ENCODE measurements at places on chromosomes 7 and 10.

DNA sequence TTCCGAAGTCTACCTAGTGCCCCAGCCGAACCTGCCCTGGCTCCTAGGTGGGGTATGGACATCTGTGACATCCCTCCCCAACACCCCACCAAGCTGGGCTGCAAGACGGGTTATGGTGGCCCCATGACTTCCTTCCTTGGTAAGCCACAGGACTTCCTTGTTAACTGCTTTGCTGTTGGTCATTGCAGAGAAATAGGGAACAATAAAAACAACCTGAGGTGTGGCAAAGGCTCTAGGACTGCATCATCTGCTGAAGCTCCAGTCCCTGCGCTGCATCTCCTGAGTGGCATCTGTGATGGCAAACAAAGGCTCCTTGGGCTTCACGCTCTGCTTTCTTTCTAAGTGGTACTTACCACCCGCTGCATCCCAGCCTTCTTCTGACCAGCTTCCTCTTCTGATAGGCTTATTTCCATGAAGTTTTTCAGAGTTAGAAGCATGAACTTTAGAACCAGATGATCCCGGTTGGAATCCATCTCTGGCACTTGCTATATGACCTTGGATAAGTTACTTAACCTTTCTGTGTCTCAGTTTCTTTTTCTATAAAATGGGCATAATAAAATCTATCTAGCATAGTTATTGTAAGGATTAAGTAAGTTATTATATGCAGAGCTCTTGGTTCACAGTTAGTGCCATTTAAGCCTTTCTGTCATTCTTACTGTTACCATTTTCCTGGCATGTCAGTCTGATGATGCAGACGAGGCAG, 216.8 kb downstream of the RPS24 start:
- no peak for DNase-seq

DNA sequence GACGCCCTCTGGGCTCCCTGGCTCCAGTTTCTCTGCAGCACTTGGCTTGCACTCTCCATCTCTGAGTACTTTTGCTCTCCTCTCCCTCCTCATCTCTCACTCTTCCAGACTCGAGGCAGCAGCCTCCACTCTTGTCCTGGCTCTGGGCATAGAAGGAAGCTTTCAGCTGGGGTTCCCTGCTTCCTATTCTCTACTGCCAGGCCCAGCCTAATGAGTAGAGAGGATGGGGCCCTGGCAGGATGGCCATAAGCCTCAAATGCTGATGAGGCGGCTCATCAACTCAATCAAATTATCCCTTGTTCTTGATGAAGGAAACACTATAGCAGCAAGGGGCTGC, 55.8 kb downstream of the NEURL1 start:
- DNase-seq: no peak

- DNase-seq: peak; percentile 9
Measured at GRCh38 chr10:27771231-27771630, 25.6 kb upstream of the MKX start.

DNA sequence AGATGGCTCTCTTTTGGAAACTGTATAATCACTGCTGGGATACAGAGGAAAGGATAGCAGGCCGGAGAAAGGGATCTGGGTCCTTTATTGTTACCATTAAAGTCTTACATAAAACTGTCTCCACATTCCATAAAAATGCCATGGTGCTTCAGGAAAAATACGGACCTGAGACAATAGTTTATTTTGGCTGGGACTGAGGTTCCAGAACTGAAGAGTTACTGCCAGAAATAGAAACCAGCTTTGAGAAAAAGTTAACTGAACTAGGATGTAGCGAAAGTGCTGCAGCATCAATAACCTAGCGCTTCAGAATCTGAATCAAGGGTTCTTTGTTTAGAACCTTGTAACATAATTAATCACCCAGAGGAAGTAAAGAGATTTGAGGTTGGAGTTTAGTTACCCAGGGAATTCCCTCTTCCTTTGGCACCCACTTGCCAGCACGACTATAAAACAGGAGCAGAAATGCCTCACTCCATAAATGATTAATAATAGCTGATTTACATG, 38.0 kb downstream of the MEOX2 start:
- DNase-seq: no peak

DNA sequence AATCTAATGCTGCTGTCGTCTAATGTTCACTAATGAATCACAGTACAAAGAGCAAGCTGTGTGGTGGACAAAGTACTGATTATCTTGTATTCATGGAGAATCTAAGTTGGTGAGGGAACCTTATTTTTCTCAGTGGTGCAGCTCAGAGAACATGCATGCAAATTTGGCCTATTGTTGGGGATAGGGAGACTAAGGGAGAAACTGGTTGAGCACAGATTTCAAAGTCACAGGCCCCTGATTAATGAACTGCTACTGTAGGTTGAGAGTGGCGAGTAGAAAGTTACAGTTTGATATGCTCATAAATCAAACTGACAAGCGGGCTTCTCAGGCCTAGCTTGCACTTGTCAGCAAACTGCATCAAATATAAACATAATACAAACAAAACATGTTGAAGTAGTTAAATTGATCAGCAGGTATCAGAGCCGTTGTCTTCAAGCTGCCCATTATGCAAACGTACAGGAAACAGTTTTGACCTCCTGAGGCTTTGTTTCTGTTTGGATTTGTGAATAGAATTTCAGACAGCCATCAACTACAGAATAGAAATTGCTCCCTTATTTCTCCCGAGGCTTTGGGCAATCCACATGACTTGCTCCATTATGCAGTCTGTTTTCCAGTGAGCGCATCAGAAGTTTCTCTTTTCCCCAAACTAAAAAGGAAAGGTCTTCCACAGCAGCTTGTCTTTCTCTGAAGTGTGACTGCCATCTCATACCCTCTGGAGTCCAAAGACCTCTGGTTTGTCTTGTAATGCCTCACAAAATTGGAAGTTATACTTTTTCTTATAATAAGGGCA, 215.8 kb downstream of the FOXP2 start:
- no peak for DNase-seq

- no peak for DNase-seq
Measured at GRCh38 chr7:139853506-139854123, 24.6 kb downstream of the TBXAS1 start.

- DNase-seq: no peak
Measured at GRCh38 chr7:30396389-30396788, 82.2 kb downstream of the NOD1 start.

DNA sequence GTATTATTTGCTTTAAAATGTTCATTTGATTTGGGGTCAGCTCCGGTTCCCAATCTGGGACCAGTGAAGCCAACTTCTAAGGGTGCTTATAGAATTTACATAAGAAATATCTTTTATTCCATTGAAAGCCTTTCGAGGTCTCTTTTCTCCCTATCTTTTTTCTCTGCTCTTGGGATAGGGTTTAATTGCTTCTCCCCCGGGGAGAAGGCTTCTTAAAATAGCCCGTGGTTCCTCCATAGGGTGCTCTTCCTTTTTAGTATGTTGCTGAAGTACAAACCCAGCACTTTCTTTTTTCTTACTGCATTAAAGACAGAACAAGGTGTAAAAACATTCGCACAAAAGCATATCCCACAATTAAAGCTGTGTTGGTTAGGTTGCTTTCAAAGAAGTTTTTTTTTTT, 107.5 kb downstream of the POU6F2 start:
- no peak for DNase-seq

DNA sequence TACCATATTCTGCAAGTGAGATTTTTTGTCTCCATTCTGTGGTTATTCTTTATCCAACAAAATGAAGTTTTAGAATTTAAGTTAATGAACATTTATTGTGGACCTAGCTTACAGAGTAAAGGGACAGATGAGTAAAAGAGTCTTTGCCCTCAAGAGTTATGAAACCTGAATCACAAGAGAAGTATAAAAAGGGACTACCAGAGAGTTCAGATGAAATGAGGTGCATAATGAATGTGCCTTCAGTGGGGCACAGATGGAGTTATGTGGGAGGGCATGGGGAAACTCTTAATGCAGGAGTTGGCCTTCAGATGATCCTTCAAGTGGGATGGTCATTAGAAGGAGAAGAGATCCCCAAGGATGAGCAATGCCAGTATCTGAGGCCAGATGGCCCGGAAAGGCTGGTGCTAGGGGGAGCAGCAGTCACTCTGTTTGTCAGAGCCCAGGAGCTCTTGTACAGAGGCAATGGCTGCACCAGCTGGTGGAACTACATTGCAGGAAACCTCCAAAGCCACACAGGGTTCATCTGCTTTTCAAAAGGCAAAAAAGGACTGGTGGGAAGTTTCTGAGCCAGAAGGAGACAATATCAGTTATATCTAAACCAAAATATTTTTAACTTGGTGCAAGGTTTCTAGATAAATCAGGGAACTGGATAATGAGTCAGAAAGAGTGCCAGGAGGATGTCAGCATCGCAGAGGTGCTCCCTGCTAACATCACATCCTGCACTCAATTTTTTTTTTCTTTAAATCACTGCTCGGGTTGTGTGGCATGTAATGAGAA, 162.0 kb downstream of the KLF6 start:
- peak; percentile 5 for DNase-seq

GRCh38 chr10:35339942-35340341, 3.6 kb downstream of the CCNY start:
- DNase-seq: no peak

- DNase-seq: no peak
Measured at GRCh38 chr7:139598642-139599041, 75.2 kb downstream of the CLEC2L start.

DNA sequence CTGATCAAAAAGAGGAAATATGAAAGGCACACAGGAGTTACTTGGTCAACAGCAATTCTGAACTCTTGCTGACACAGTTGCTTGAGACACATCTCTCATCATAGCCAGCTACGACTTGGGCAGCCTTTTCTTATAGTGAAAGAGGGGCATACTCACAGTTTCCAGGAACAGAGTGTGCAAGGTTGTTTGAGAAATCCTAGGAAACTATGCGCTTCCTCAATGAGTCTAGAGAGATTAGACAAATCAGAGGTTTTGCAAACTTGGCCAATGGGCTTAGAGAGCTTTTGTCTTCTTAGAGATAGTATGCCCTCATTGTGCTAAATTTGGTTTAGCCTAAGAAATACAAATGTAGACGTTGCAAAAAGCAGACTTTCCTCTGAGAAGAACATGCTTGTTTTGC, 370.4 kb downstream of the HGF start:
- no peak for DNase-seq

- DNase-seq: no peak
Measured at GRCh38 chr7:99362801-99363200, 11.7 kb upstream of the ARPC1B start.

DNA sequence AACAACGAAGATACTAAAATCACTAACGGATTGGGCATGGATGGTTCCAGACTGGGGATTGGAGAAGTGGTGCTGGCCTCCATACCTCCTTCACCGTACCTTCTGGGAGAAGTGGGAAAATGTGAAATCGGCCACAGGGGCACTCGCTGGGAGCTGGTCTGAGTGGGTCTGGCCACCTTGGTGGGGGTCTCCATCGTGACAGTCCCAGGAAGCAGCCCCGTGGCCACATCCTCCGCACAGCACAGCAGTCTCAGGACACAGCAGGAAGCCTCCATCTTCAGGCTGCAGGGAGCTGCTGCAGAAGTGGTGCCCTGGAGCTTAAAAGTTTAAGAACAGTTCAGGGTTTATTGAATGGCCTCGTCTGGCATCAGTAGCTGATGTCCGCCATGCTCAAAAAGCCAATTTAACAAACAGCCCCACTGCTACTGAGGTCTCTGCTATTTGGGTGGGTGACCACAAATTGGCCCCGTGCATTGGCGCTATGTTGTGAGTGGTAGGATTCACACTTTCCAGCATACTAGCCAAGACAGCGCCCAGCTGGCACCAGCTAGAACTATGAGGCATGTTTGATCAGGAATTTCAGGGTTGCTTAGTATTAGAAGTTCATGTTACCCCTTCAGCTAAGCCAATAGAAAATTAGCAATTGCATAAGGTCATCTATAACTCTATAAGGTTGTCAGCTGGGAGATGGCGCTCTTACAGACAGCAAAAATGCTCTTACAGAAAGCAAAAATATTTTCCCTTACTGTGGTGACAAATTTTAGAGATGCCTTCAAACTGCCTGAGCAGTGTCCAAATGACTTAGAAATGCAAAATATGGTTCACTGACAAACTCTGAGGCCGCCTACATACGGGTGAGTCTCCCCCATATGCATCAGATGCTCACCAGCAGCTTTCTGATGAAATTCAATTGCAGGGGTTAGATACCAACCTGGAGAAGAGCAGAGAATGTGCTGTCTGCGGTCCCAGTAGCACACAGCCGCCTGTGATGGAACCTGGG, 17.0 kb downstream of the PKD1L1 start:
- DNase-seq: no peak

- DNase-seq: no peak
Measured at GRCh38 chr7:146119002-146119401, 2.4 kb downstream of the CNTNAP2 start.

DNA sequence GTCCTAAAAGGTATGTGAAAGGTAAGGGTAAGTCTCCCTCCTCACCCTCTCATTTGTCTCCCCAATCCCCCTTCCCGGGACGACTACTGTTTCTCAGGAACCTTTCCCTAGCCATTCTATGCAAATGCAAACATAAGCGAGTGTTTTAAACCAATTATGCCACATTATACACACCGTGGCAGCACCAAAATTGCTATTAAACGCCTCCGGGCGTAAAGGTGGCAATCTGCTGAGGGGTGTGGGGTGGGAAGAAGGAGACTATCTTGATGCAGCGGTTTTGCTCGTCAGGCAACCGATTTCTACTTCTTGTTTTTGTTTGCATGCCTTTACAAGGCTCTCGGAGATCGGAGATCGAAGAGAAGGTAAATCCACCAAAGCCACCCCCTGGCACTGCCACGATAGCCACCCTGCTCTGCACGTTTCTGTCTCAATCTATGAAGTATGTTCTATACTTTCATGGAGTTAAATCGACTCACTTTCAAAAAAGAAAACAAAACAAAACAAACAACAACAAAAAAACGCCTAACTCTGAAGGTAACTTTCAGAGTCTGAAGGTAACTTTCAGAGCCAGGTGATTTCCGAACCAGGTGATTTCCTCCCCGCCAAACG, 46.0 kb upstream of the CDK1 start:
- DNase-seq: no peak

DNA sequence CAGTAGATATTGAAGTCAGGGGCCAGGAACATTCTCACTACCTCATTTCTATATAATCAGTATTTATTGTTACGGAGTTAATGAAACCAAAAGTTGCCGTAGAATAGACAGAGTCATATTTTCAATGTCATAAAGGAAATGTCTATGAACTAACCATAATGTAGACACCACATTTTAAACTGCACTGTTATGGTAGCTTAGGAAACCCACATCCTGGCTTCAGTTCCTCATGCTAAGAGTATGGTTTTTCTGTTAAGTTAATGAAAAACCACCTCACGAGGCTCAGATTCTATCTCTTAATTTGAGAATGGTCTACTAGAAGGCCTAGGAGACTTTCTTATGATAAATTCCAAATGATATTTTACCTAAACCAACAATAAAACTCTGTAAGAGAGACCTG, 166.5 kb downstream of the TMEM26 start:
- no peak for DNase-seq

GRCh38 chr10:128091636-128092210, 34.5 kb downstream of the MKI67 start:
- no peak for DNase-seq

All from stimulated activated CD4-positive, alpha-beta T cell treated with anti-CD3 and anti-CD28 coated beads, TNF-alpha, amount 100 ng/mL, for 24 hours (primary cell).